CD4-positive, alpha-beta T cell (primary cell): ENCODE measurements at places on chromosomes 3 and 15. TPM values are rescaled to one million over a fixed set of nuclear protein-coding genes. Genes with fewer than 3 reads are reported as not detected.

DNA sequence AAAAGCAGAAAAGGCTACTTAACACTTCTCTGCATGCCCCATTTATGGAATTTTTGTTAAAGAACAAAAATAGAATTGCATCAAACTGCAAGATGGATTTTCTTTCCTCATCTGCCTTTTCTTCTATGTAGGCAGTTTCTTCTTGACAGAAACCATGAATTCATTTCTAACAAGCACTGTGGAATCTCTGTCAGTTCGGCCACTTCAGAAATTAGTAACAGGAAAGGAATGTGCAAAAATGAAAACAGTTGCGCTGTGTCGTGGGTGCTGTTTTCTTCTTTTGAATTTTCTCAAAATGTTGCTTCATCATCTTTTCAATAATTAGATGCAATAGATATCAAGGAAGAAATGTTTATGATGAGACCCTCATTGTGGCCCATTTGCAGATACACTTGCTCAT lies 151.6 kb downstream of the FOXB1 start:
- no peak for DNase-seq

- no peak for DNase-seq
These were observed 363 bp downstream of the MAGI1 start for GRCh38 chr3:66038384-66038725.

GRCh38 chr15:63048776-63049665 lies 6.5 kb downstream of the TPM1 start:
- DNase-seq, result peak; percentile 30

LRRC31 gene
- total RNA-seq, result not detected

GRCh38 chr3:37987315-37987697 lies 3.3 kb upstream of the VILL start:
- no peak for DNase-seq

- no peak for DNase-seq
These were observed 5.7 kb downstream of the SNAPC5 start for GRCh38 chr15:66491846-66492245.

- no peak for DNase-seq
These were observed at the start of gene PAQR5 for GRCh38 chr15:69298697-69299441. Gene PAQR5 (plus strand): TSS chr15:69298912. CDS start chr15:69360081, 61,169 bp downstream.

DNA sequence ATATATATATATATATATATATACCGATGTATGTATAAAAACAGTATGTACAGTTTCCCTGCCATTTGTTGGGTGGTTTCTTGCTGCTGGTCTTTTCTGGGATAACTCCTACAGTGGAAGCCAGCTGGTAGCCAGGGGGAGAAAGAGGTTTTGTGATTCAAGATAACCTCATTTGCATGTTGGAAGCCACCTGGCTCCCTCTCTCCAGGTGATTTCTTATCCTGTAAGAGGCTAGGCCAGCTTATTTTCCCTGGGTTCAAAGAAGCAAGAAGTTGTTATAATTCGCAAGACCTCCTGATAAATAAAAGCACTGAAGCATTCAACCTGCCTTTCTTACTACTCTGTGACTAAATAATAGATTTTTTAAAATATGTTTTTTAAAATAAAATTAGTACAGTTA lies 443.3 kb downstream of the VGLL3 start:
- no peak for DNase-seq

DNA sequence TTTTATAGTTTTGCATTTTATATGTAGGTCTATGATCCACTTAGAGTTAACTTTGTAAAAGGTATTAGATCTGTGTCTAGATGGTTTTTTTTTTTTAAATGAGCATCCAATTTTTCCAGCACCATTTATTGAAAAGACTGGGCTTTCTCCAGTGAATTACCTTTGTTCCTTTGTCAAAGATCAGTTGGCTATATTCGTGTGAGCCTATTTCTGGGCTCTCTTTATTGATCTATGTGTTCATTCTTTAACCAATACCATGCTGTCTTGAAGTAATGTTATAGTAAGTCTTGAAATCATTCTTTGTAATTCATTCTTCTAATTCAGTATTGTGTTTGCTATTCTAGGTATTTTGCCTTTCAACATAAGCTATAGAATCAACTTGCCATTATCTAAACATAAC lies 165.4 kb upstream of the ARPP21 start:
- no peak for DNase-seq

- DNase-seq, result no peak
These were observed 251.9 kb upstream of the HES1 start for GRCh38 chr3:193884027-193884426.

GRCh38 chr3:133535971-133536881 lies 37.3 kb upstream of the CDV3 start:
- DNase-seq, result no peak

TM6SF1 gene
- total RNA-seq, result not detected

GRCh38 chr3:195001961-195002861 lies 268.7 kb downstream of the XXYLT1 start:
- DNase-seq, result peak; percentile 43

- no peak for DNase-seq
These were observed 375.1 kb upstream of the RBMS3 start for GRCh38 chr3:28905798-28906197.

DNA sequence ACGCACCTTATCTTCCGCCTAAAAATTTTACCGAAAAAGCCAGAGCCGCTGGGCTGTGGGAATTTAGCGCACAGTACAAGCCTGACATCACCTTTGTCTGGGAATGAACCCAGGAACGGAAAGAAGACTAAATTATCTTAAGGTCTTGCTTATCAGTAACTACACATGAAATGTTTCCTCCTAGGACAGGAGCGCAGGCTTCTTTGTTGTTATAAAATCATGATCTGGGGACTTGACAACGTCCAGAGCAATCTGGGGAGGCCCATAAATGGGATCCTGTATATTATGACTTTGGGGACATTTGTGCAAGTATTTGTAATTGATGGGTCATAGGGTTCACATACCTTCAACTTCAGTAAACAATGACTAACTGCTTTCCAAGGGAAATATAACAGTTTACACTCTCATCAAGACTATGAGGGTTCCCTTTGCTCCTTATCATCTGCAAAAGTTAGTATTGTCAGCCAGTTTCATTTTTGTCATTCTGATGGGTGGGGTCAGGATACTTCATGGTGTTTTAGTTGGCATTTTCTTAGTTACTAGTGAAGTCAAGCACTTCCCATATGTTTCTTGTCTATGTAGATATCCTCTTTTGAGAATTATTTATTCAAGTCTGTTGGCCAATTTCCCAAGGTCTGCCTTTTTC lies 213.9 kb upstream of the PFN2 start:
- no peak for DNase-seq

DNA sequence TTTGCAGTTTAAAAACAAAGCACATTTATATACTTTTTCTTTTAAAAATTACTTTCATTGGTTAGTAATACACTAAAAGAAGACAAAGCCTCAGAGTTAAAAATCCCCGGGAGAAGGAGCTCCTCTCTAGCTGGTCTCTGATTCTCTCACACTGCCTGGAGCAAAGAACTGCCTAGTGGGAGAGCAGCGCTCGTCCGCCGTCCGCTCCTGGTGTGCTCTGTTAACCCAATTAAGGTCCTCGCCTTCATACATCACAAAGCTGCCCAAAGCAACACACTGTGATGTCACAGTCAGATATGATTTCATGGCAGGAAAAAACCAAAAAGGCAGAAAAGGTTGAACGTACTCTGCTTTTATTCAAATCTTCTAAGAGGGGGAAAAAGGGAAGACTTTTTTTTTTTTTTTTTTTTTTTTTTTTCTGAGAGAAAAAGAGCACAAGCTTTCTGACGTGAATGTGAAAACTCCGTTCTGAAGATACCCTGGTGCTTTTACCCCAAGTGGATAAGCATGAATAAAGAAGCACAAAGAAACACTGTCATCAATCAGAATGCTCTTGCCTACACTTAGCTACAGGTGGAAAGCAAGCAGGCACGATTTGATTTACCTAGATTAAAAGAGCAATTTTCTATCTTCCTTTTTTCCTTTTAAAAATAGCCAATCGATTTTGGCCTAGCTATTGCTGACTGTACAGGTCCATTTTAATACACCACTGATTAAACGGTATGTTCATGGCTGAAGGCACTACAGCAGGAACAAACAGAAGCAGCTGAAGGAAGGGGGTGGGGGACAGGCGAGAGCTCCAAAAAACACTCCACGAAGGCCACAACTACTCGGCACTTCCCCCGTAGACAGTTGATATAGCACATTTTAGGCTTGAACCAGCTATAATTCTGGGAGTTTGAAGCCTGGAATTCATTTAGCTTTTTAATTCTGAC lies 115.2 kb downstream of the TIGIT start:
- no peak for DNase-seq

ALG3 gene
- 12.0 TPM for total RNA-seq

GOLGA8G gene
- not detected for total RNA-seq

PLCH1 gene
- 0.20 TPM for total RNA-seq

DNA sequence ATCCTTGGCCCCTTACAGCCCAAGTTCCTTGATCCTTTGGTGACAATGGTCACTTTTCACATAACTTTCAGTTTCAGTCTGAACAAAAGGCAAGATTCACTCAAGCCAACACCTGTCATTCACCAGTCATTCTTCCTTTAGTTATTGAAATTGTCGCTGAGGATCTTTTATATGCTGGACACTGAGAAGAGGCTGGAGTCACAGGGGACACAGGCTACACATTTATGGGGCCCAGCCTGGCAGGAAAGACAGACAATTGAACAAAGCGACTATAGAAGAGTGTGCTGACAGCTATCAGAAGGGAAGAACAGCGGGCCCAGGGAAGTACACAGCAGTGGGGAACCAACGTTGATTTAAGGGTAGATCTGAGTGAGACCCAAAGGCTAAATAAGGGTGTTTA lies 69.8 kb upstream of the PROK2 start:
- DNase-seq, result no peak

CORO2B gene
- not detected for total RNA-seq

DNA sequence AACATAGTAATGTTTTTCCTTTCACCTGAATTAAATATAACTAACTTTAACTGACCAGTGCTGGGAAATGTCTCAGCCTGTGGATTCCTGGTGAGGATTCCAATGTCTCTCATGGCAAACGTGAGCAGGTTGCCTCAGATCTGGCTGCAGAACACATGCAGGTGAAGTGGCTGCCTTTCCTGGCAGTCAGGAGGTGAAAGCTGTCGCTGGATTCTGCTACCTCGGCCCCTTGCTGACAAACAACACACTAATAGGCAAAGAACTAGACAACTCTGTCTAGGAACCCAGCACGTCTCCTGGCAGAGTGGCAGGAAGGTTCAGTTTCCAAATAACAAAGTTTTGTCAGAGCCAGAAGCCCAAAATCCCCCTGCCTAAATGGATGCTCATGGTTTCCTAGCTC lies 400.8 kb upstream of the PPP2R3A start:
- DNase-seq, result no peak

- no peak for DNase-seq
These were observed 14.3 kb upstream of the CCNL1 start for GRCh38 chr3:157174290-157174648.

DNA sequence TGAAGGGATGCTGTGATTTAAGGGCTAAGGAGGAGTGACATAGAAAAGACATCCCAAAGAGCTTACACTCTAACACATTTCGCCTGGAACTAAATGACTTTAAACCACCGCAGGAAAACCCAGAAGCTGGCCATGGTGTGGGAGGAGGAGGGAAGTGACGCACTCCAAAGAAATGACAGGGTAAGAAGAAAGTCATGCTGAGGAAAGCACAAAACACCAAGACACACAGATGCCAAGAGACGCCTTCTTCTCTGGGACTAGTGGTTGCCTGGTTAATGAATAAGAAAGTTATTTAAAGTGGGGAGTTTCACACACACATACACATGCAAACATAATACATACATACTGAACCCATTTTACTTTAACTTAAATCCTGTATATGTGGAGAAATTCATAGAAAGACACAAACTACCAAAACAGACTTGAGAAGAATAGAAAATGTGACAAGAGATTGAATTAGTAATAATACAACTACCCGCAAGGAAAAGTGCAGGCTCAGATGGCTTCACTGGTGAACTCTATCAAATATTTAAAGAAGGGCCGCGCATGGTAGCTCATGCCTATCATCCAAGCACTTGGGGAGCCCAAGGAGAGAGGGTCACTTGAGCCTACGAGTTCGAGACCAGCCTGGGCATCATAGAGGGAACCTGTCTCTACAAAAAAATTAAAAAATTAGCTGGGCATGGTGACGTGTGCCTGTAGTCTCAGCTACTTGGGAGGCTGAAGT lies 125.5 kb downstream of the NSMCE3 start:
- no peak for DNase-seq

DLL4 gene
- total RNA-seq, result 0.11 TPM

SSUH2 gene
- not detected for total RNA-seq

BUB1B gene
- 2.4 TPM for total RNA-seq

DNA sequence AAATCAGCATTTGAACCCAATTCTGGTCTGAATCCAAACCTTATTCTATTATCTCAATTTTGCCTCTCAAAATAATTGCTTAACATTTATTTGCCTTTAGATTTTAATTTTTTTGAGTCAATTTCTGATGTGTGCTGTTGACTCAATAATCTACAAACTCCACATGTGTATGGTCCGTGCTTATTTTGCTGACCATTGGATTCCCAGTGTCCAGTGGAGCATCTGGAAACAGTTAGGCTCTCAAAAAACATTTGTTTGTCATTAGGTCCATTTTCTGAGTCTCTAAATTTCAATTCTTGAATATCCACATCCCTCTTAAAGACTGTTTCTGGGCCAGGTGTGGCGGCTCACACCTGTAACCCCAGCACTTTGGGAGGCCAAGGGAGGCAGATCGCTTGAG lies 19.2 kb upstream of the MYZAP start:
- DNase-seq, result no peak
